ENCODE measurements at places on chromosomes 12 and 14.

DNA sequence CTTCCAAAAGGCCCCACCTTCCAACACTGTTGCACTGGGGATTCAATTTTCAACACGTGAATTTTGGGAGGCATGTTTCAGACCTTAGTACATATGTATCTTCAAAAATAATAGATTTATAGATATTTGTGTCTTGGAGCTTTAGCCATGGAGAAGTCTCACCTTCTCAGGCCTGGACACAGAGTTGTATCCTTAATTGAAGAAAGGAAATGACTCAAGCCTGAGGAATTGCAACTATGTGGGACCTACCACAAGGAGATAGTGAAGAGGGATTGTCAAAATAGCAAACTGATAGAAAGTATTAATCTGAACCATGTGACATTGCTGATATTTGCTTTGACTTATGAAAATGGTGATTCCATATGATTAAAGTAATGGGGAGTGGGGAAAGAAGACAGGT is 89.8 kb downstream of the ACSS3 start:
- DNase-seq: no peak

- DNase-seq: peak; percentile 20
Measured at GRCh38 chr14:29724991-29725390, 202.7 kb downstream of the PRKD1 start.

DNA sequence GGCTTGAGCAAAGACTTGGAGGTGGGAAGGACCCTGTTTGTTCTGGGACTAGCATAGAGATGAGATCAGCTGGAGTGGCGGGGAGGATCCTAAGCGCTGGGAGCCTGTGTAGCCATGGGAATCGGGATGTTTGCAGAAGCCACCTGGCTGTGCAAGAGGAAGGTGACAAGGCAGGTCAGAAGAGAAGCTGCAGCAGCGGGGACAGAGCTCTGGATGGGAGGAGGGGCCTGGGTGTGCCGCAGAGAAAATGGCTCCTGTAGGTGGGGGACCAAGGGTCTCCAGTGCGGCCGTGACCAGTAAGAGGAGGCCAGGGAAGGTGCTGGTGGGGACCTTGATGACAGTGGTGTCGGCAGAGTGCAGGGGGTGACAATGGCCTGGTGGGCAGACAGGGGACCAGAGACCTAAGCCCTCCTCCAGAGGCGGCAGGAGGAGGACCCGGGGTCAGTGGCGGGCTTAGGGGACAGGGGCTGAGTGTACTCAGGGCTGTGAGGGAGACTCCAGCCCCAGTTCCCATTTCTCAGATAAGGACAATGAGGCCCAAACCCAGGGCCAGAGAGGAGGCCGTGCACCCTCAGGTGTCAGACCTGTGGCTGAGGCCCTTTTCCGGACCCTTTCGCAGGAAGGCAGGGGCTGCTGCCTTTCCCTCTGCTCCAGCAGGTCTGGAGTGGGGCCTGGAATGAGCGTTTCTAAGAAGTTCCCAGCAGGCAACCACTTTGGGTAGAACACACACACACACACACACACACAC is 206.6 kb upstream of the RTL1 start:
- DNase-seq: no peak

GRCh38 chr14:72957213-72957612 is 30.9 kb downstream of the DCAF4 start:
- DNase-seq: no peak

- DNase-seq: no peak
Measured at GRCh38 chr12:82931349-82932116, 244.8 kb downstream of the TMTC2 start.

DNA sequence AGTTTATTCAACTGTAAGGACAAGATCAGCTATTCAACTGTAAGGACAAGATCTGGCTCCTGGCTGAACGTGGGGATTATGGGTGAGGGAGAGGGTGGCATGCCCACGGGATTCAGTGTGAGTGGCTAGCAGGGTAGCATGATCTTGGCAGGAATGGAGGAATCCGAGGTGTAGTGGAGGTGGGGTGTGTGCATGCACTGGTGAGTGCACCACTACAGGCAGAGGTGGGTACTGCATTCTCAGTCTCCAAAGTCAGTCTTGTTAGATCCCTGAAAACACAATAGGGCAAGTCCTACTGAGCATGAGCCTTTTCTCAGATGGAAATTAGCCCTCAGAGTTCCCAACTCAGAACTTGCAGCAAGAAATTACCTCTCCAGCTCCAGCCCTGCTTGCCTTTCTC is 32.2 kb upstream of the DCD start:
- DNase-seq: peak; percentile 59

DNA sequence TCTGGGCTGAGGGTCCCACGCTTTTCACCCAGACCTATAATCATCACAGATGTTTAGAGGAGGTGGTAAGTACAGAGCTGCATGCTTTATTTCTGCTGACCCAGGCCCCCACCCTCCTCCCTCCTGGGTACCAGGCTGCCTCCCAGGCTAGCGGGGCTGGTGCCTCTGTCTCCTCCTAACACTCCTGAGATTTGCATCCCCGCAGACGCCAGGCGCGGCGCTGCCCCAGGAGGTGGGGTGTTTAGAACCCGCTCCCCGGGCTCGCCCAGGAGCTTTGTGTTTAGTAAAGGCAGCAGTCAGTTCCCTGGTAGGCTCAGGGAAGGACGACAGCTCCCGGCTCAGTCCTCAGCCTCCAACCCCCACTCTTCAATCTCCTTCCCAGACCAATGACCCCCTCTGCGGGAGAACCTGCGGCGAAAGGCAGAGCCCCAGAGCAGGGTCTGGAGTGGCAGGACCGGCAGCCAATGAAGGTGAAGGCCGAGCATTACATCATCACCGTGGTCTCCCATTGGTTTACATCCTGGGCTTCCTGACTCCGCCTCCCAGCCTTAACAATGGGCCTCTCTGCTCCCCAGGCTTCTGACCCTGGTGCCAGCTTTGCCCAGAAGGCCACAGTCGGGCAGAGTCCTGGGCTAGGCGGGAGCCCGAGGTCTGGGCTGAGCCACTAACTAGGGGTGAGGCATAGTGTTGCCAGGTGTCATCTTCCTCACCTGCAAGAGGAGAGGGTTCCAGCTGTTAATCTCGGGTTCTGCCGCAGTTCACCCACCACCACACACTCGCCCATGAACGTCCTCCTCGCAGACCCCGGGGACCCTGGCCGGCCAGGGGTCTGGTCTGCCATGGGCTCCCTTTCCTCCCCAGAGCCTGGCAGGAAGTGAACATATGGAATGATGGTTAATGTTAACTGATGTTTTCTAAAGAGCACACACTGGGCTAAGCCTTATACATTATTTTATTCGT is 57.5 kb downstream of the CALM1 start:
- peak; percentile 2 for DNase-seq

Measured in OCI-M1 (cell line).